ENCODE measurements at places on chromosomes 5 and 9.

GRCh38 chr9:86598411-86599239 is 244.4 kb upstream of the TUT7 start:
- DNase-seq = no peak

DNA sequence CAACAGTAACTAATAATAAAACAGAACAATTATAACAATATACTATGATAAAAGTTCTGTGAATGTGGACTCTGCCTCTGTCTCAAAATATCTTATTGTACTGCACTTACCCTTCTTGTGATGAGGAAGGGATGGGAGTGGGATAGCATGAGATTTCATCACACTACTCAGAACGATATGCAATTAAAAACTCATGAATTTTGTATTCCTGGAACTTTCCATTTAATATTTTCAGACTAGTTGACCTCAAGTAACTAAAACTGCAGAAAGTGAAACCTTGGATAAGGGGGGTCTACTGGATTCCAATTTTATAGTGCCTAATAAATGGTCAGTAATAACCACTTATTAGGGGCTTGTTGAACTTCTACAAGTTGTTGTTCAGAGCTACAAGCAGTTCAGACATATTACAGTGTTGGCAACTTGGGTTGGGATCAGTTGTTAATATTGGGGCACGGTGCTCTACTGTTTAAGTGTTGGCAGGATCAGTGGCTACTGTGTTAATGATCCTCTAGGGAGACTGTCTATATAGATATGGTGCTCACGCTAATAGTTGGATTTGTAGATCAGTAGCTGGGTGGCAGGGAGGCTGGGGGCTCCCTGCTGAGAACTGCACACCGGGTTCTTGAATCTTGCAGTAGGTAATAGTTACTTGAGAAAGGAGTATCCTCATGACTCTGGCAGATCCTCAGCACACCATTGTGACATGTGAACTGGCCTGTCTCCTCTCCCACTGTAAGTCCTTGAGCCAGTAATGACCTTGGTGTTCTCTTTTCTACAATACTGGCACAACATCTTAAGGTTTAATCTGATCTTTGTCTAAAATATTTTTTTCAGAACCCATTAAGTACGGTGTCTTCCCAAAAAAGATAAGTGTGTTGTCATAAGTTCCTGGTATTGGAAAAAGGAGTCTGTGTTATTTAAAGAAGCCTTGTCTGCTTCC is 62.0 kb downstream of the F2RL2 start:
- DNase-seq = no peak

- no peak for DNase-seq
Observed at GRCh38 chr5:157486221-157486681, 26.2 kb downstream of the NIPAL4 start.

- no peak for DNase-seq
Observed at GRCh38 chr5:114363837-114364236, 2.0 kb downstream of the KCNN2 start.

- no peak for DNase-seq
Observed at GRCh38 chr5:122972877-122973276, 63.6 kb downstream of the PPIC start.

GRCh38 chr5:143222287-143223231 is 180.9 kb downstream of the NR3C1 start:
- peak; percentile 88 for DNase-seq

GRCh38 chr5:177353093-177353492 is 1.6 kb upstream of the LMAN2 start:
- DNase-seq = no peak

- DNase-seq = no peak
Observed at GRCh38 chr5:180209137-180209581, at the start of gene RASGEF1C. RASGEF1C (minus strand) TSS chr5:180209211; CDS start chr5:180138052, 71,159 bp downstream.

DNA sequence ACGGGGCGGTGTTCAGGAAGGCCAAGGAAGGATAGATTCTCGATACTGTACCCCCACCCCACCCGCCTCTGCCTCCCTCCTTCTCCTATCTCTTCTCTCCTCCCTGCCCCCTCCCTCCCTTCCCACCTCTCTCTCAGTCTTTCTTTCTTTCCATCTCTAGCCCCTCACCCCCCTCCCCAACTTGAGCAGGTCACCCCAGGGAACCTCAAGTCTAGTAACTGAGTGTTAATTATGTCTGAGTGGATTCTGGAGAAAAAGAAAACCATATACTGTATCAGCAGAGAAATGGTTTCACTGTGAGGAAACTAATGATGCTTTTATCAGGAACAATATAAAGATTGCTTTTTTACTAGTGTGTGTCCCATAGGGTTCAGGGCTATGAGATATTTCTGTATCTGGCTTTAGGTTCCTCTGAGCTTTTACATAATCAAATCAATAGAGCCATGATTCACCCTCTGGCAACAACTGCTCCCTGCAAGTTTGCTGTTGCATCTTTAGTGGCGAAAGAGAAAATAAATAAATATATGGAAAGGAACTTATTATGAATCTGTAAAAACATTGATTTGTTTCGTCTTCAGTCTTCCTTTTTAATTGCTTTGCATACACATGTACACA is 639.7 kb downstream of the CCDC171 start:
- DNase-seq = no peak

DNA sequence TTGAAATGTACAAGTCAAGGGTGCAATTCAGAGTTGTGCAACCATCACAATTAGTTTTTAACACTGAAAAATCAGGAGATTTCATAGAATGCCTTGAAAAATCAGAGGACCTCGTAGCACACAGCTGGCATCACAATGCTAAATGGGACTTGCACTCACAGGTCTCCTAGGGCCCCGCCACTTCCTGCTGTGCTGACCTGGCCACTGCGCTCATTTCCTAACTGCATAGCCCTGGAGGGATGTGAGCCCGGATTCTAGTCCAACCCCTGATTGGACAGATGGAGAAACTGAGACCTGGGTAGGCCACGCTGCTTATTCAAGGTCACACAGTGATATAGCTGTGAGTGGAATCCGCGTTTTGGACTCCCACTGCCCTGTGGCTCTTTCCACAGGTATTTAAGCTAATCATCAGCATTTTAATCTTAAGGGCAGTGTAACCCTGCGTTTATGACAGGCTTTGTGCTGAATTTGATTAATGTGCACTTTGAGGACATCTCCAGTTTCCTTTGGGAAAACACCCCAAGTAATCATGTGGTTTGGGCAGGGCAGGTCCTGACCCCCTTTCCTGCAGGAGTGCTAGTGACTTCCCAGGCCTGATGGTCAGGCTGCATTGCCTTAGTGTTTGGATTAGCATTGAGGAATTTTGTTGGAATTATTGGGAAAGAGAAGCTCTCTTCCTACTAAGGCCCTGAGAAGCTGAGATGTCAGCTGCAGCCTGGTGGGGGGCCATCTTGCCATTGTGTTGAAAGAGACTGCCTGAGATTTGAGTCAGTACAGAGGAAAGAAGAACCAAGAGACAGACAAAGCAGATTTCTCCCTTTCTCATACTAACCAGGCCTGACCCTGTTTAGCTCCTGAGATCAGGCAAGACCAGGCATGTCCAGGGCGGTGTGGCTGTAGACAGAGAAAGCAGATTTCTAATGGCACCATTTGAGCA is 36.2 kb downstream of the STC2 start:
- no peak for DNase-seq

- no peak for DNase-seq
Observed at GRCh38 chr5:60379907-60380306, 320.1 kb downstream of the DEPDC1B start.

DNA sequence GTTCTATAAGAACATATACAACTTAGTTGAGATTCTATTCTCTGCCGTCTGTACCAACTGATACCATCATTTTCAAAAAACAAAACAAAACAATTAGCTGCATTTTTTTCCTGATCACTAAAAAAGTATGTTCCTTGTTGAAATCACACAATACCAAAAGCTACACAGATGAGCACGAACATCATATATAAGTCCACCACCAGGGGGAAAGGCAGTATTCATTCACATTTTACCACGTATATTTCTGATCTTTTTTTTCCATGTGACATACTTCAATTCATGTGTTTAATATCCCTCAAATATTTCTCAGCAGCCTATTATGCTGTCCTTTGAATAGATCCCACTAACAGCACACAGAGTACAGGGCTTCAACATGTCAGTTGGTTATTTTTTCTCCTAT is 40.6 kb downstream of the IRX2 start:
- DNase-seq = no peak

GRCh38 chr5:150377964-150378694 is 20.6 kb downstream of the TCOF1 start:
- DNase-seq = no peak

- no peak for DNase-seq
Observed at GRCh38 chr9:105157171-105157583, 87.3 kb upstream of the SLC44A1 start.

- DNase-seq = no peak
Observed at GRCh38 chr9:107593224-107593870, 103.8 kb upstream of the KLF4 start.

DNA sequence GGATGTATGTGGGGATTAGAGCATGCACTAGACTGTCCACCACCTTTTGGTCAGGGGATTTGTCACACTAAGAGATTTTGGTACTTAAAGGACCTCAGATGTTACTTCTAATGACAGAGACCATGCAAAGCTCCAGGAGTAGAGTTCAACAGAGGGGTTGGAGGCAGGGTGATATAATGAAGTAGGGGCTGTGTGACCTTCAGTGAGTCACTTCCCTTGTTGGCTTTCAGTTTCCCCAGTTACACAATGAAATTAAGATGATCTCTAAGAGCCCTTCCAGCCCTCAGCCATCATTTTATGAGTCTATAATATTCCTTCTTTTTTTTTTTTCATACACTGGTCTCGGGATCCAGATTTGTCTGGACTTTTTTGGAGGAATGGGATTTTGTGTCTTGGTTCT is 26.8 kb downstream of the GLRA1 start:
- no peak for DNase-seq

DNA sequence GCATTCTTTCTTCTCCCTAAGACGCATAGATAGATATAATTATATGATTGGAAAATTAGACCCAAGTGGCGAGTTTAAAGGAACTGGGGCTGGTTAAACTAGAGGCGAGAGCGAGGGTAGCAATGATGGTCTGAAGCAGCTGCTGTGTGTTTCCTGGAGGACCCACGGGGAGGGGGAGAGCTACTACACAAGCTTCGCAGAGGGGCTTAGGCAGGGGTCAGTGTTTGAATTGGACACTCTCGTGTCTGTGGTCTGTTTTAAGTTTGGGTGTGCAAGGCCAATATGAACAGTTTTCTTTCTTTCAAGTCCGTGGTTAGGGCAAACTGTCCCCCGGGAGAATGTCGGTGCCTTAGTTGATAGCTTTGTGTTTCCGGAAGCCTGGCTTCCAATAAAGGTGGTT is 43.1 kb downstream of the PDZD2 start:
- no peak for DNase-seq

- DNase-seq = no peak
Observed at GRCh38 chr5:88248094-88248493, 20.6 kb downstream of the TMEM161B start.

DNA sequence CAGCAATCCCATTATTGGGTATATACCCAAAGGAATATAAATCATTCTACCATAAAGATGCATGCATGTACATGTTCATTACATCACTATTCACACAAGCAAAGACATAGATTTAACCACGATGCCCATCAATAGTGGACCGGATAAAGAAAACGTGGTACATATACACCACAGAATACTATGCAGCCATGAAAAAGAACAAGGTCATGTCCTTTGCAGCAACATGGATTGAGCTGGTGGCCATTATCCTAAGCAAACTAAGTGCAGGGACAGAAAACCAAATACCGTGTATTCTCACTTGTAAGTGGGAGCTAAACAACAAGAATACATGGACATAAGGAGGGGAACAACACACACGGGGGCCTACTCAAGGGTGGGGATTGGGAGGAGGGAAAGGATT is 33.8 kb upstream of the LAMC3 start:
- DNase-seq = no peak

DNA sequence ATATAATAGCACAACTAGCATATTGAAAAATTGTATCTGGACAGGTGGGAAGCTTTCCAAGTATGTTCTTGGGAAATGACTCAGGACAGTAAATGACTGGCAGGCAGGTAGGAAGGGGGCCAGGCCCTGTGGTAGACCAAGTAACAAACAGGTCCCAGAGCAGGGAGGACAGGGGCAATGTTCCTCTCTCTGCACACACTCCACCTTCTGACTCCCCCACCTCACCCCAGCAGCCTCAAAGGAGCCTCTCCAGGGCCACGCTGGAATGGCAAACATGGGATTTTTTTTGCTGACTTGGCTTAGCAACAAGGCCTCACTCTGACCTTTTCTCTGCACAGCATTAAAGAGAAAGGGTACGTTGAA is 31.1 kb upstream of the IQGAP2 start:
- DNase-seq = no peak

GRCh38 chr5:150481972-150482406 is 25.9 kb upstream of the NDST1 start:
- DNase-seq = no peak

DNA sequence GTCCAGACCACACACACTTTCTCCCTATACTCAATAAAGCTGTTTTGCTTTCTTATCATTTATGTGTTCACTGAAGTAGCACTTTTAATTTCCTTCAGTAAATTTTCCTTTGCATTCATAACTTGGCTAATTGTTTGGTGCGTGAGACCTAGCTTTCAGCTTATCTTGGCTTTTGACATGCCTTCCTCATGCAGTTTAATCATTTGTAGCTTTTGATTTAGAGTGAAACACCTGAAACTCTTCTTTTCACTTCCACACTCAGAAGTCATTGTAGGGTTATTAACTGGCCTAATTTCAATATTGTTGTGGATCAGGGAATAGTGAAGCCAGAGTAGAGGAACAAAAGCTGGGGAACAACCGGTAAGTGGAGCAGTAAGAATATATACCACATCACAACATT is 114.7 kb downstream of the ST8SIA4 start:
- no peak for DNase-seq

DNA sequence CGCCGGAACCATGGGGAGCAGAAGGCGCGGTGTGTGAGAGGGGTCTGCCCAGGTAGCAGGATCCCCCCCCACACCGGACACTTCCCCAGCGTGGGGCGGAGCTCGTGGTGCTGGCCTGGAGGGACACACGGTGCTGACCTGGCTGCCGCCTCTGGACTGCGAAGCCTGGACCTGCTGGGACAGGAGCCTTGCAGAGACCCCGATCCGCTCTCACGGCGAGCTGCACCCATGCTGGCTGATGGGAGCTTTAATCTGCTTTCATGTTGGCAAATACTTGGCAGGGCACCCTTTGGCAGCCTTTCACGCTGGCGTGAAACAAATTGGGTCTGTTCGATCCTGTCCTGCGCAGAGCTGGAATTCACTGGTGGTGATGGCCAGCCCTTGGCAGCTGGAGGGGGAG is 7.4 kb downstream of the NKD2 start:
- DNase-seq = no peak

DNA sequence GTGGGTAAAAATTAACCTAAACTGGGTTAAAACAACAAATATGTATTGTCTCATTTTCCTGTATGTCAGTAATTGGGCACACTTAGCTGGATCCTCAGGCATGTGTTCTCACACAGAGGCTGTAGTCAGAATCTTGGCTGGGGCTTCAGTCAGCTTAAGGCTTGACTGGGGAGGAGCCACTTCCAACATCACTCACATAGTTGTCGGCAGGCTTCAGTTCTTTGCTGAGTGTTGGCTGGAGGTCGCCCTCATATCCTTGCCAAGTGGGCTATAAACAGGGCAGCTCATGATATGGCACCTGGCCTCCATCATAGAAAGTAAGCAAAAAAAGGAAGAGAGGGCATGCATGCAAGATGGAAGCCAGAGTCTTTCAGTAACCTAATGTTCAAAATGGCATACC is 173.0 kb downstream of the GIN1 start:
- no peak for DNase-seq

Data from NCI-H187 (cell line).